ENCODE measurements at places on chromosomes 12 and 14.

DNA sequence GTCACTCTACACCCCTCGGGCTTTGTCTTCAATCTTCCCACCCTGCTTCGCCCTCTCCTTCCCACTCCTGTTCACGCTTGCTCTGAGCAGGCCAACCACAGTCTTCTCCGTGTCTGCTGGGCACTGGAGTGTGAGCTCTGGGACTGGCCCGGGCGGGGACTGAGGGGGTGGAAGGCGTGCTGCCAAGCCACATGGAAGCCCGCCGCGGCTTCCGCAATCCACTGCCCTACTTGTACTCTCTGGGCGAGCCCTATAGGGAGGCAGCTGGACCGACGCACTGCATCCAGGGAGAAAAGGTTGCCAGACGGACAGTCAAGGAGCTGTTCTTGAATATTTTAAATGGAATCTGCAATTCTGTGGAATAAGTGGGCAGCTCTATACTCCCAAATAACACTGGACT lies 24.8 kb downstream of the GOLGA3 start:
- no peak overlapping the region for H3K4me3 ChIP-seq
- DNase-seq, result no peak
- peaks cover 5% of the 10 kb centered on the region for H3K4me1 ChIP-seq
- peaks cover 33% of the 10 kb centered on the region for H3K36me3 ChIP-seq

DNA sequence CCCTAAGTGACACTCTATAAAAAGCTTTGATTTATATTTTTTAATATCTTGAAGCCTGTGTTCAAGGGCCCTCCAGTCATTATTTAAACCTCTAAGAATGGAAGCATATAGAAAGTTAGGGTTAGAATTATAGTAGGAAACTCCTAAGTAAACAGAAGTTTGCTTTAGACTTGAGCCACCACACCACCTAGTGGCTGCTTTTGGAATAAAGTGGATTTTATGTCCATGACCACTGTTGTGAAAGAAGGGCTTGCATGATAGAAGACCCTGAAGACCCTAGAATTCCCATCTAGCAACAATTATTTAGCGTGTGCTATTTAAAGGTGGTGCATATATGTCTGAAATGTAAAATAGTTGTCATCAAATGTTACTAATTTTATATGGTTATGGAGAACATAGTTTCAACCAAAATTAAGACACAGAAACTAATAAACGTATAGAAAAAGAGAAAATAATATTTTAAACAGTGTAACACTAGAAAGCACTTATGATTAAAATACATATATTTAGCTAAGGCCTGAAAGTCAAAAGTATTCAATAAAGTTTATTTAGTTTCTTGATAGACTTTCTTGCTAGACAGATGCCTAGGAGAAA lies 21.3 kb downstream of the LRRIQ1 start:
- no peak overlapping the region for H3K27ac ChIP-seq
- H3K4me1 ChIP-seq, result no peaks in the 10 kb centered on the region
- DNase-seq, result no peak
- no peaks in the 10 kb centered on the region for H3K36me3 ChIP-seq

DNA sequence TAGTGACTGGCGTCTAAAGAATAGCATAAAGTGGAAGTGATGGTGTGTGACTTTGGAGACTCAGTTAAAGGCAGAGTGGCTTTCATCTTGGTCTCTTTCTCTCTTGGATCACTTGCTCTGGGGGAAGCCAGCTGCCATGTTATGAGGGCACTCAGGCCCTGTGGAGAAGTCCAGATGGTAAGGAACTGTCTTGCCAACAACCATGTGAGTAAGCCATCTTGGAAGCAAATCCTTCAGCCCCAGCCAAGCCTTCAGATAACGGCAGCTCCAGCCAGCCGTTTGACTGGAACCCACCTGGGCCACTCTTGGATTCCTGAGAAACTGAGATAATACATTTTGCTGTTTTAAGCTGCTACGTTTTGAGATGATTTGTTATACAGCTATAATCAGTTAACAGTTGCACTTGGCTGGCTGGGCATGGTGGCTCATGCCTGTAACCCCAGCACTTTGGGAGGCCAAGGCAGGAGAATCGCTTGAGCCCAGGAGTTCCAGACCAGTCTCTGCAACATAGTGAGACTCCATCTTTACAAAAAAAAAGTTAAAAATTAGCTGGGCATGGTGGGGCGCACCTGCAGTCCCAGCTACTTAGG lies 7.7 kb upstream of the LRRC23 start:
- no peaks in the 10 kb centered on the region for H3K4me1 ChIP-seq
- no peaks in the 10 kb centered on the region for H3K36me3 ChIP-seq
- DNase-seq, result no peak

DNA sequence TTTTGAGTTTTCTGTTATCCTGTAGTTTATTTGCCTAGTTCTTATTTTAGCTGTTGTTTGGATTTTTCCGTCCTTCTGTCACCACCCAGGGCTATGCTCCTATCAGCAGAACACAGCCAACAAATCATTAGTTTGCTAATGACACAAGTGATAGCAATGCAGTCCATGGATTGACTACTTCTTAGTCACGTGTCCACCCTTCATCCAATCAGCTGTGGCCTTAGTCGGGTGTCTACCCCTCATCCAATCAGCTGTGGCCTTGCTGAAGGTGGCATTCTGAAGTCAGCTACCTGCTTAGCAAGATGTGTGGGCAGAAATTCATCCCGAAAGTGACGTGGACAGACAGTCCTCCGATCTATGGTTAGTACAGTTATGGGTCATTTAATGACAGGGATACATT lies 182.3 kb downstream of the GALC start:
- no peak overlapping the region for H3K4me3 ChIP-seq
- H3K27ac ChIP-seq, result no peak overlapping the region
- no peaks in the 10 kb centered on the region for H3K36me3 ChIP-seq
- no peak for DNase-seq
- no peaks in the 10 kb centered on the region for H3K4me1 ChIP-seq

- peaks cover 3% of the 10 kb centered on the region for H3K36me3 ChIP-seq
- H3K27ac ChIP-seq, result no peak overlapping the region
- DNase-seq, result no peak
- H3K4me1 ChIP-seq, result no peaks in the 10 kb centered on the region
These were observed 704.2 kb upstream of the TMEM132C start for GRCh38 chr12:127562816-127563215.

GRCh38 chr14:53526200-53526599 lies 373.1 kb upstream of the DDHD1 start:
- DNase-seq, result no peak
- H3K27me3 ChIP-seq, result no peaks in the 10 kb centered on the region
- H3K4me3 ChIP-seq, result no peak overlapping the region

DNA sequence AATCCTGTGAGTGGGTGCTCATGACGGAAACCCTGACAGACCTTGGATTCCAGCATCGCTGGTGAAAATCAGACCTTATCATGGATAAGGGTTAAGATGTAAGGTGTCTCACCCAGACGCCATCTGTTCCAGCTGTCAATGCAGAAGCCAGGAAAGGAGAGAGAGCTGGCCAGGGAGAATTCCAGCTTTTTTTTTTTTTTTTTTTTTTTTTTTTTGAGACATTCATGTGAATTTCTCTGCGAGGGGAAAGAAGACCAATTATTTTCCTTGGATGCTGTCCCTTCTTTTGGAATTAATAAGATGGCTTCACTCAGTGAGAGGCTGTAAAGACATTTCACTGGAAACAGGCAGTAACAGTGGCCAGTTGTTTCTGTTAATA lies 1.8 kb downstream of the TRAF3 start:
- H3K27me3 ChIP-seq, result no peaks in the 10 kb centered on the region
- peak overlapping the region; percentile 88 for H3K4me3 ChIP-seq
- peak overlapping the region; percentile 94 for H3K27ac ChIP-seq
- DNase-seq, result no peak
- peaks cover 55% of the 10 kb centered on the region for H3K4me1 ChIP-seq

GRCh38 chr12:50825372-50825838 lies 17.3 kb upstream of the TMPRSS12 start:
- H3K27ac ChIP-seq, result peak overlapping the region; percentile 90
- H3K4me1 ChIP-seq, result no peaks in the 10 kb centered on the region
- peaks cover 12% of the 10 kb centered on the region for H3K27me3 ChIP-seq
- H3K36me3 ChIP-seq, result peaks cover 4% of the 10 kb centered on the region
- peak overlapping the region; percentile 19 for H3K4me3 ChIP-seq
- DNase-seq, result no peak

DNA sequence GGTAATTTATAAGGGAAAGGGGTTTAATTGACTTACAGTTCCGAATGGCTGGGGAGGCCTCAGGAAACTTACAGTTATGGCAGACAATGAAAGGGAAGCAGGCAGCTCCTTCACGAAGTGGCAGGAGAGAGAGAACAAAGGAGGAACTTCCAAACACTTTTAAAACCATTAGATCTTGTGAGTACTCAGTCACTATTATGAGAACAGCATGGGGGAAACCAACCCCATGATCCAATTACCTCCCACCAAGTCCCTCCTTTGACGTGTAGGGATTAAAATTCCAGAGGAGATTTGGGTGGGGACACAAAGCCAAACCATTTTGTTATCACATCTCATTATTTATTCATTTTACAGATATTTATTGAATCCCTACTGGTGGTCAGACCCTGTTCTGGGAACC lies 822.8 kb downstream of the GALC start:
- no peaks in the 10 kb centered on the region for H3K4me1 ChIP-seq
- no peak overlapping the region for H3K27ac ChIP-seq
- no peaks in the 10 kb centered on the region for H3K27me3 ChIP-seq
- no peaks in the 10 kb centered on the region for H3K36me3 ChIP-seq
- DNase-seq, result no peak
- no peak overlapping the region for H3K4me3 ChIP-seq

DNA sequence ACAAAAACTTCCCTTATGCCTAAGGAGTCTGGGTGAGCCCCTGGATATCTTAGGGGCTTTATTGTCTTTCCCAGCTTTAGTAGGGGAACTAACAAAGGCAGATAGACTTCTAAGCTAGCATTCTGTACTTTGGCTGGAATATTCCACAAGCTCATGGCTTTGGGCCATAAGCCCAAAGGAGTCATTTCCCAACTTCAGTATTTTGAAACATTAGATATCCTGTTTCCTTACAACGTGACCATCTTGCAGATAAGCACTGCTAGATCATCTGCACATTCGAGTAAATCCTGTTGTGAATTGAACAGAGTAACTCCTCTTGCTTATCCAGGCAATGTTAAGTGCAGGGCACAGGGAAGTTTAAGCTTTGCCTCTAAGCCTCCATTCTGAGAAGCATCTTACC lies 70.6 kb upstream of the ACTN1 start:
- DNase-seq, result no peak
- H3K27me3 ChIP-seq, result no peaks in the 10 kb centered on the region
- H3K36me3 ChIP-seq, result peaks cover 13% of the 10 kb centered on the region
- H3K27ac ChIP-seq, result no peak overlapping the region
- H3K4me3 ChIP-seq, result no peak overlapping the region
- H3K4me1 ChIP-seq, result peaks cover 15% of the 10 kb centered on the region

GRCh38 chr14:88562532-88562830 lies 356 bp upstream of the ZC3H14 start:
- peaks cover 32% of the 10 kb centered on the region for H3K4me1 ChIP-seq
- no peaks in the 10 kb centered on the region for H3K27me3 ChIP-seq
- H3K27ac ChIP-seq, result peak overlapping the region; percentile 89
- DNase-seq, result no peak

DNA sequence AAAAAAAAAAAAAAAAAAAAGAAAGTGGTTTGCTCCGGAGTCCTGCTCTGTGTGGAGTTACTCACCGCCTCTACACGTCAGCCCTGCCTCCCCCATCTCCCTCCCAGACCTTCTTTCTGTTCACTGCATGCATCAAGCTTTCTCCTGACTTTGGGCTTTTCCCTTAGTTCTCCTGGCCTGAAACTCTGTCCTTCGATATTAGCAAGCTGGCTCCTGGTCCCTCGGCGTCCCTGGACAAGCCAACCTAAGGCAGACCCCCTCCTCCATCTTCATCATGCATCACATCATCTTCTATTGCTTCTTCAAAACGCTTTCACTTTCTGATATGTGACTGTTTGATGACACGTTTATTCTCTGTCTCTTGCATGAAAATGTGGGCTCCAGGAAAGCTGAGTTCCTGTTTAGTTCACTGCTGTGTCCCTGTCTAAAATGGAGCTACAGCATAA lies 40.6 kb downstream of the SLC15A4 start:
- H3K4me1 ChIP-seq, result peaks cover 21% of the 10 kb centered on the region
- peak overlapping the region; percentile 98 for H3K27ac ChIP-seq
- DNase-seq, result peak; percentile 24
- peak overlapping the region; percentile 76 for H3K4me3 ChIP-seq
- no peaks in the 10 kb centered on the region for H3K27me3 ChIP-seq

- H3K4me3 ChIP-seq, result no peak overlapping the region
- no peaks in the 10 kb centered on the region for H3K27me3 ChIP-seq
- DNase-seq, result no peak
- H3K4me1 ChIP-seq, result no peaks in the 10 kb centered on the region
- H3K36me3 ChIP-seq, result no peaks in the 10 kb centered on the region
These were observed 401.1 kb upstream of the FOXG1 start for GRCh38 chr14:28365510-28365909.

- H3K4me3 ChIP-seq, result no peak overlapping the region
- H3K27ac ChIP-seq, result no peak overlapping the region
- DNase-seq, result no peak
- H3K36me3 ChIP-seq, result peaks cover 3% of the 10 kb centered on the region
- H3K4me1 ChIP-seq, result peaks cover 12% of the 10 kb centered on the region
These were observed 11.6 kb upstream of the STRN3 start for GRCh38 chr14:31037709-31038221.

DNA sequence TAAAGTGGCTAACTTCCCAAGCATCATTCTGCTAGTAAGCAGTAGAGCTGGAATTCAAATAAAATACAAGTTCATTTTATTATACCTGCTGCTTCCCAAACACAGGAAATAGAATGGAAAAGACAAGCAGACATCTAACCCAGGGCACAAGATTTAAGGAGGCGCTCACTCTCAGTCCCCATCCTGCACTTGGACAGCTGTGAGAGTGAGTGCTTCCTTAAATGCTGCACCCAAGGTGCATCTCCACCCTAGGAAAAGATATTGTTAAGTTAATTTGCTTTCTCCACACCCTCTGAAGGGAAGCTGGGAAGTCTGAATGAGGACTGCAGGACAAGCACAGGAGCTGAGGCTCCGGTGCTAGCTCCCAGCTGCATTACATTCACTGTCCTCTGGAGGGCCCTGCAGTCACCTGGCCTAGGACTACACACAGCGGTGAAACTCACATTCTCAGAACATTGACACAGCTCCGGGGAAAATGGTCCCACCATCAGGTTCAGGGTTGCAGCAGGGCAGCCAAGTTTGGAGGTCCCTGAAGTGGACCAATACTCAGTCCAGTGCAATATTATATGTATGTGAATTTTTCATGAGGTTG lies 14.2 kb downstream of the HEBP1 start:
- no peaks in the 10 kb centered on the region for H3K4me1 ChIP-seq
- peaks cover 2% of the 10 kb centered on the region for H3K36me3 ChIP-seq
- no peak overlapping the region for H3K4me3 ChIP-seq
- no peak for DNase-seq

DNA sequence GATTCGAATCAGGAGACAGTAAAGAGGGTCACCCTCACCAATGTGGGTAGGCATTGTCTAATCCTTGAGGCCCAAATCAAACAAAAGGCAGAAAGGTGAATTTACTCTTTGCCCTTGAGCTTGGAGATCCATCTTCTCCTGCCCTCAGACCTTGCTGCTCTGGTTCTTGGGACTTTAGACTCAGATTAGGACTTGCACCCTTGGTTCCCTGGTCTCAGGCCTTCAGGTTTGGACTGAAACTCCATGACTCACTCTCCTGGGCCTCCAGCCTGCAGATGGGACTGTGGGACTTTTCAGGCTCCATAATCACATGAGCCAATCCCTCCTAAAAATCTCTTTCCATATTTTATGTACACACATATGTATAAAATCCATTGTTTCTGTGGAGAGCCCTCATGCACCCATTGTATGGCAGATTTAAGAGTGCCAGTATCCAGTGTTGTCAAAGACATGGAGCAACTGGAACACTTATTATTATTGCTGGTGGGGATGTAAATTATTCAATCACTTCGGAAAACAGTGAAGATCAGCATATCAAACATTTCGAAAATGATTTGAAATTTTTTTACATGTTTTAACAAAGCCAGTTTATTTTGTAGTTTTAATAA lies 48.7 kb downstream of the EID3 start:
- DNase-seq, result no peak
- no peaks in the 10 kb centered on the region for H3K27me3 ChIP-seq
- H3K4me3 ChIP-seq, result no peak overlapping the region
